Neural progenitor cell (in vitro differentiated cells): ENCODE measurements at places on chromosomes 13 and 19. TPM values are rescaled to one million over a fixed set of nuclear protein-coding genes. Genes with fewer than 3 reads are reported as not detected.

Gene CABP5
- not detected in 2 replicates for total RNA-seq

Gene CGB2
- total RNA-seq: 1.0 TPM in 1 of 2 replicates, not detected in the other

DNA sequence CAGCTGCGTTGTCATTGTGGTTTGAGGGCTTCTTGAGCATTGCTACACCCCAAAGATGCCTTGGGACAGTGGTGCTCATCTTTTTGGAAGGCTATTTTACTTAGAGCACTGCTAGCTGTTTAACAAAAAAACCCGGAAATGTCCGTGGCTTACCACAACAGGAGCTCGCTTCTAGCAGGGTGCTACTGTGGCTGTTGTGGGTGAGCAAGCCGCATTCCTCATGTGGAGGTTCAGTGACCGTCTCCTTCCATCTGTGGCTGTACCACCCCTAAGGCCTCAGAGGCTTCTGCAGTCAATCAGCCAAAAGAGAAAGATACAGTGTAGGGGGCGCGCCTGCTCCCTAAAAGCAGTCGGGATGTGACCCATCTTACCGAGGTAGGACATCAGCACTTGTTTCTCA is 1004.2 kb downstream of the UQCRFS1 start:
- DNase-seq: no peak
- no peak overlapping the region for H3K27ac ChIP-seq
- H3K4me1 ChIP-seq: no peaks in the 10 kb centered on the region
- no peak overlapping the region for H3K4me3 ChIP-seq

Gene NBEA
- 23.5 and 31.0 TPM in 2 replicates for total RNA-seq

GRCh38 chr13:36353001-36353400 is 6.8 kb upstream of the SPART start:
- DNase-seq: no peak
- no peaks in the 10 kb centered on the region for H3K36me3 ChIP-seq
- H3K27me3 ChIP-seq: no peaks in the 10 kb centered on the region

DNA sequence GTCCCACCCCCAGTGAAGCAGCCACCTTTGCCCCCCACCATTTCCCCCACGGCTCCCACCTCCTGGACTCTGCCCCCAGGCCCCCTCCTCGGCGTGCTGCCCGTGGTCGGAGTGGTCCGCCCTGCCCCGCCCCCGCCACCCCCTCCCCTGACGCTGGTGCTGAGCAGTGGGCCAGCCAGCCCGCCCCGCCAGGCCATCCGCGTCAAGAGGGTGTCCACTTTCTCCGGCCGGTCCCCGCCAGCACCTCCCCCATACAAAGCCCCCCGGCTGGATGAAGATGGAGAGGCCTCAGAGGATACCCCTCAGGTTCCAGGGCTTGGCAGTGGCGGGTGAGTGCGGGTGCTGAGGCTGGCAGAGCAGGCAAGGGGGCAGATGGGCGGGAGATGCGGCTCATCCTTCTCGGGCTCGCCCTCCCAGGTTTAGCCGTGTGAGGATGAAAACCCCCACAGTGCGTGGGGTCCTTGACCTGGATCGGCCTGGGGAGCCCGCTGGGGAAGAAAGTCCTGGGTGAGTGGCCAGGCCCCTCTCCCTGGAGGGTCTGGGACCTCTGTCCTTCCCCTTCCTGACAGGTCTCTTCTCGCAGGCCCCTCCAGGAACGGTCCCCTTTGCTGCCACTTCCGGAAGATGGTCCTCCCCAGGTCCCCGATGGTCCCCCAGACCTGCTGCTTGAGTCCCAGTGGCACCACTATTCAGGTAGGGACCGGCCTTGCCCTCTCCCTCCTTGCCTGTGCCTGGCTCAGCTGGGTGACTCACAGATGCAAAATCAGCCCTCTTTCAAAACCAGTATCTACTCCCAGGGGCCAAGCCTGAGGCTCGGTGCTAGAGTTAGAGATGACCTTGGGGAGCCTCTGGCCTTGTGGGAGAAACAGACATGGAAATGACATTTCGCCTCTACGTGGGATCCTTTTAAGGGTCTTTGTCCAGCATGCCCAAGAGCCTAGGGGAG is 8.8 kb downstream of the IGFLR1 start:
- H3K4me1 ChIP-seq: no peaks in the 10 kb centered on the region
- no peak for DNase-seq
- H3K36me3 ChIP-seq: no peaks in the 10 kb centered on the region
- H3K27me3 ChIP-seq: no peaks in the 10 kb centered on the region
- H3K27ac ChIP-seq: no peak overlapping the region
- no peak overlapping the region for H3K4me3 ChIP-seq

Gene BCAM
- 7.1 and 16.9 TPM in 2 replicates for total RNA-seq

GRCh38 chr13:76991432-76991795 is 467 bp upstream of the CLN5 start:
- peaks cover 8% of the 10 kb centered on the region for H3K4me1 ChIP-seq

DNA sequence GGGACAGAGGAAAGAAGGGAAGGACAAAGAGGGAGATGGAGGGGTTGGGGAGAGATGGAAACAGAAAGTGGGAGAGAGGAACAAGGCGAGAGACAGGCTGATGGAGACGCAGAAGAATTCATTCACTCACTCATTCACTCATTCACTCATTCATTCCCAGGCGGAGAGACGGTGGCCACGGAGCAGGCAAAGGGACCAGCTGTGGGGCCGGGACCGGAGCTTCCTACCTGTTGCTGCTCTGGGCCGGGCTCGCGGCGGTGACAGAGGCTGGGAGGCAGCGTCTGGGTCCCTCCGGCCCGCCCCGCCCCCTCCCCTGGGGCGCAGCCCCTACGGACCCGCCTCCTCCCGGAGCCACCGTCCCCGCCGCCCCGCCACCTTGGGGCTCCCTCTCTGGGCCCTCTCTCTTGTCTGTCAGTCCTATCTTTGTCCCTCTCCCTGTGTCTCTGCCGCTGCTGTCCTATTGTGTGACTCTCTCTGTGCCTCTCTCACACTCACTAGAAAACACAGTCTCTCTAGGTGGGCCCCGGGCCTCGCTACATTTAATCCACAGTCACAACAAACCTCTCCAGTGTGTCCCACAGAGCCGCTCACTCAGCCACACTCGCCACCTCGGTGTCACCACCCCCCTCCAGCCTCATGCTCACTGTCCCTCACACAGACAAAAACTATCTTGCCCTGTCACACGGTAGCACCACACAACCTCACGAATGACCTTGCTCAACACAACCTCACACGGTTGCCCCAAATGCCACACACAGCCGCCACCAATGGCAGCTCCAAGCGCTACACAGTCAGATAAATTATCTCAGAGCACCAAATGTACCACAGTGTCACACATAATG is at the start of gene GNG8:
TSS of gene GNG8 (minus strand) at position 283 of the 842 bp plus-strand sequence. CDS start 1,520 bp downstream, outside the sequence.
- peaks cover 16% of the 10 kb centered on the region for H3K4me1 ChIP-seq
- H3K27me3 ChIP-seq: peaks cover 87% of the 10 kb centered on the region
- H3K27ac ChIP-seq: no peak within 1 kb of the TSS
- H3K4me3 ChIP-seq: peak within 1 kb of the TSS; percentile 68

GRCh38 chr13:85536706-85537105 is 262.5 kb downstream of the SLITRK6 start:
- peaks cover 5% of the 10 kb centered on the region for H3K4me1 ChIP-seq
- H3K36me3 ChIP-seq: no peaks in the 10 kb centered on the region
- H3K4me3 ChIP-seq: no peak overlapping the region
- H3K27ac ChIP-seq: no peak overlapping the region

DNA sequence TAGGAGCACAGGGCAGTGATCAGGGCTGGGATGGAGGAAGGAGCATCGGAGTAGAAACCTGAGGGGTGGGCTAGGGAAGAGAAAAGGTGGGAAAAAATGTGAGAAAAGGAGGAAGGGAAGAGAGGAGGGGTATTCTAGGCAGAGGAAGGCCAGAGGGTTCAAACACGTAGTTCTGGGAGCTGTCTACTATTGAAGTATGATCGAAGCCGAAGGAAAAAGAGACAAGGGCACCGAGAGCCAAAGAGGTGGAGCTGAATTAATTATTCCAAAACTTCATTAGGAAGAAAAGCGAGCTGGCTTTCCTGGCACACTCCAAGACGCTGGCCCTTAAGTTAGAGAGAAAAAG is 7.8 kb downstream of the DLL3 start:
- no peak overlapping the region for H3K27ac ChIP-seq
- peaks cover 3% of the 10 kb centered on the region for H3K4me1 ChIP-seq
- H3K27me3 ChIP-seq: peaks cover 86% of the 10 kb centered on the region

Gene ATP4A
- total RNA-seq: 0.12 TPM in 1 of 2 replicates, not detected in the other

DNA sequence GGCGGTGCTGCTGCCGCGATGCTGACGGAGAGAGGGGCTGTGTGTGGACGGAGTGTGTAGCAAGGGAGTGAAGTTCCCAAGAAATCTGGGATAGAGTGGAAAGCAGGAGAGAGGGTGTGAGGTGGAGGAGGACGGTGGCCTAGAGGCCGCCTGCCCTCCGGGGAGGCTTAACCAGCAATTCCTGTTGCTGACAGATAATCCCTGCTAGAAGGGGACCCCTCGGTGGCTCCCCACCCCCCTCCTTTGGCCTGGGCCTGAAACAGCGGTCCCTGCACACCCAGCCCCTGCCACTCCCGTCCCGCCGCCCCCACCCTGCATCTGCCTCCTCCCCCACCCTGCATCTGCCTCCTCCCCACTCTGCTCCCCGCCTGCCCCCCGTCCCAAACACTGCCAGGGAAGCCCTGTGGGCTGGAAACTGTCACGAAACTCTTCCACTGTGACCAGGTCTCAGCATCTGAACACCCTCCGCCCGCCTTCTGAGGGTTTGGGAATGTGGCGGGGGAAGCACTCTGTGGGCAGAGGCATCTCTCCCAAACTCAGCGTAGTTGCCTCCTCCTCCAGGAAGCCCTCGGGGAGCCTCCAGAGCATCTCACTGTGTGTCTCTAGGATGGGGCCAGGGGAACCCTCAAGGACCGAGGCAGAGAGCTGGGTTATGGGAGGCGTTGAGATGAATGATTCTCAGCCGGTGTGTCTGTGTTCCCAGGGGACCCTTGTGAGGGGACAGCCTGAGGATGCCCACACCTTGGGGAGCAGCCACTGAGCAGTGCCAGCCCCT is 17.1 kb upstream of the MATK start:
- peaks cover 43% of the 10 kb centered on the region for H3K27me3 ChIP-seq
- no peak for DNase-seq
- no peak overlapping the region for H3K4me3 ChIP-seq
- H3K4me1 ChIP-seq: peaks cover 7% of the 10 kb centered on the region
- no peak overlapping the region for H3K27ac ChIP-seq

DNA sequence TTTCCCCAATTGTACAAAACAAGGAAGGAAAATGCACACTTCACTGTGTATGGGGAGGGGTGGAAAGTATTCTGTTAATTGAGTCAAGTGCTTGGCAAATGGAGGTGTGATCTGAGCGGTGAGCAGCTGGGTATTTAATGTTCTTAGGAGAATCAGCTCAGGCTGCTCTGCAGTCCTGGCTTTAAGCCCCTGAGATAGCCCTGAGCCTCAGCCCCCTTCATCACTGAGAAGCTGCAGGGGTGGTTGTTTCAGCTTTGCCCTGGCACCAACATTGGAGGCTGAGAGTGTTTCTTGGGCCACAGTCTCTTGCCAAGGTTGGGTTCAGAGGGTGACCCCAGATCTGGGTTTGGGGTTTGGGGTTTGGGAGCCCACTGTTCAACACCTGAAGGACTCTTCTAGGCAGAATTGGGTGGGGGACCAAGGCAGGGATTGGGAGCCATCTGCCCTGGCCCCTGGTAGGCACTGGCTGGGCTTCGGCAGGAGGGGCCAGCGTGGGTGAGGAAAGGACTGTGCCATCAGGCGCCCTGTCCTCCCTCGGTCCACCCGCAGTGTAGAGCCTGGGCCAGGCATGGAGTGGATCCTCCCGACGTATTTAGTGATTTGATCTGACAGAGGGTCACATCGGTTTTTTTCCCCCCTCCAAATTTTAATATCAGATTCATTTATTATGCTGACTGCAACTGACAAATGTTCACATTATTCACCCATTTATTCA is 66.7 kb upstream of the ZNF536 start:
- no peak for DNase-seq
- peaks cover 16% of the 10 kb centered on the region for H3K4me1 ChIP-seq
- no peak overlapping the region for H3K4me3 ChIP-seq
- H3K36me3 ChIP-seq: no peaks in the 10 kb centered on the region
- no peak overlapping the region for H3K27ac ChIP-seq

- no peaks in the 10 kb centered on the region for H3K27me3 ChIP-seq
- no peak for DNase-seq
- no peak overlapping the region for H3K4me3 ChIP-seq
These were observed 70.7 kb downstream of the EPS15L1 start for GRCh38 chr19:16400911-16401591.

Gene CYP4F12
- total RNA-seq: not detected in 2 replicates

Gene CRX
- 0.19 and 0.22 TPM in 2 replicates for total RNA-seq

DNA sequence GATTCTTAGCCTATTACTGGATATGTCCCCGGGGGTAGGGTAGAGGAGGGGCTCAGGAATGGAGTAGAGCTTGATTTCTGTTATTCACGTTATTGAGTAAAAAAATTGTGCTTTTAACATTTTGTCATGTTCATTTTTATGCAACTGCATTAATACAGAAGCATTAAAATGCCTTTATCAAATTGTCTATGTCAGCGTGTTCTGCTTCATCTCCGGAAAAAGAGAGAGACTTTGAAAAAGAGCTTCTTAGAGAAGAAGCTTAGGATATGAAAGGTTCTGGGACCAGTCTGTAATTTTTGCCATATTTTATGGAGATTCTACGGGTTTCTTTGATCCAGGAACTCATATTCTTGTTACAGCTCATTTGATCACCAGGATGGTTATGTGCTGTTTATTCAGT is 82.0 kb downstream of the SLC10A2 start:
- DNase-seq: no peak
- H3K27ac ChIP-seq: no peak overlapping the region
- H3K4me3 ChIP-seq: no peak overlapping the region
- no peaks in the 10 kb centered on the region for H3K36me3 ChIP-seq
- no peaks in the 10 kb centered on the region for H3K27me3 ChIP-seq

- H3K27ac ChIP-seq: no peak overlapping the region
- no peak for DNase-seq
- H3K4me1 ChIP-seq: no peaks in the 10 kb centered on the region
- H3K27me3 ChIP-seq: no peaks in the 10 kb centered on the region
- no peak overlapping the region for H3K4me3 ChIP-seq
These were observed 238.9 kb downstream of the ITGBL1 start for GRCh38 chr13:101691341-101691860.

Gene SYMPK
- total RNA-seq: 38.3 and 65.7 TPM in 2 replicates

GRCh38 chr13:110440946-110441731 is 120.4 kb downstream of the RAB20 start:
- H3K27me3 ChIP-seq: no peaks in the 10 kb centered on the region
- no peaks in the 10 kb centered on the region for H3K36me3 ChIP-seq
- no peak for DNase-seq
- H3K4me3 ChIP-seq: no peak overlapping the region
- no peaks in the 10 kb centered on the region for H3K4me1 ChIP-seq

GRCh38 chr13:43797159-43797558 is 10.4 kb upstream of the ENOX1 start:
- no peak overlapping the region for H3K27ac ChIP-seq
- no peaks in the 10 kb centered on the region for H3K4me1 ChIP-seq
- H3K27me3 ChIP-seq: no peaks in the 10 kb centered on the region
- H3K36me3 ChIP-seq: no peaks in the 10 kb centered on the region

DNA sequence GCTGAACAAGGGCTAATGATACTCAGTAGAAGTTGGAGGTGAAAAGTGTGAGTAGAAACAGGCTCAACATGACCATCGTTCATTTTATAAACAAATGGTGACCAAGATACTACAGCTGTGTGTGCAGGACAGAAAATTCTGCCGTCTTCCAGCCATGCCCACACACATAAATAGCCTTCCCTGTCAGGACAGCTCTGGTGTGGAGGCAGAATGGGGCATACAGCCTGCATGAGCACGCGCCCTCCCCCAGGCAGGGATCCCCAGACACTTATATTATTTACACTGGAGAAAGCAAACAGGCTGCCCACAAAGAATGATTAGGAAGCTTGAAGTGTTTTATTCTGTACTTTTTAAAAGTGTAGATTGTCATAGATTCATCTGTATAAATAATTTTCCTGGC is 20.4 kb downstream of the GJA3 start:
- H3K27ac ChIP-seq: no peak overlapping the region
- peaks cover 35% of the 10 kb centered on the region for H3K27me3 ChIP-seq
- DNase-seq: no peak
- H3K4me1 ChIP-seq: no peaks in the 10 kb centered on the region

Gene FAM124A
- total RNA-seq: 22.6 and 41.1 TPM in 2 replicates
